ENCODE measurements at places on chromosomes 4 and X.

DNA sequence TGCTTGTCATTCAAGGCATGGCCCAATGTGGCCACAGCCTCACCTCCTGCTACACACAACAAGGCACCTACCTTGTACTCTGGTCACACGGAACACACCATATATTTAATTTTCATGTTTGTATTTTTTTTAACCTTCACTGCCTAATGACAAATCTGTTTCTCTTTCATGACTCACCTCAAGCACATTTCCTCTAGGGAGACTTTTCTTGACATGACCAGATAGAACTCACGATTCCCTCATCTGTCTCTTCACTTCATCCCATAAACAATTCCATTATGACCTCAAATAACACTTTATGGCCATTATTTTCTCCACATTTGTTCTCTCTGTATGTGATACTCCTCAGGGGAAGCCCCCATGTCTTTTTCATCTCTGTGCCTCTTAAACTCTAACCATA lies 11.1 kb downstream of the DRP2 start:
- DNase-seq = no peak

DNA sequence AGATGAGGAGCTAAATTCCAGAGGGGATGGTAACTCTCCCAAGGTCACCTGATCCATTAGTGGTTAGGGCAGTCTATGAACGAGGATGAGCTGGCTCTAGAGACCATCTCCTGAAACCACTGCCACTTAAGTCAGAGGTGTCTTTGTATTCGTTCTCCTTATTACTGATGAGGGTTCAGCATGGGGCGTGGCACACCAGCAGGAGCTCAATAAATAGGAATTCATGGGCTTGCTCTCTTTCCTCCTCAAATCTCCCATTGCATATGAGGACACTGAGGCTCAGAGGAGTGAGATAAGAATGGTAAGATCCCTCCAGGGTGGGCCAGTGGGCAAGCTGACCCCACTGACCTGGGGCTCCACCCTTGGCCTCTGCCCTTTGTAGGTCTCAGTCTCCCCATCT lies 1.7 kb upstream of the GATA1 start:
- DNase-seq = no peak

GRCh38 chrX:46549914-46550313 lies 4.7 kb upstream of the ZNF674 start:
- no peak for DNase-seq

GRCh38 chrX:107712231-107713202 lies 63.1 kb downstream of the TSC22D3 start:
- DNase-seq = no peak

- no peak for DNase-seq
These were observed 32.8 kb downstream of the KCNIP4 start for GRCh38 chr4:21915761-21916160.

GRCh38 chr4:36823199-36823967 lies 421.2 kb upstream of the NWD2 start:
- DNase-seq = no peak

- DNase-seq = no peak
These were observed 15.1 kb downstream of the L1CAM start for GRCh38 chrX:153870791-153871360.

- no peak for DNase-seq
These were observed 555 bp upstream of the SPP1 start for GRCh38 chr4:87974856-87975462.

DNA sequence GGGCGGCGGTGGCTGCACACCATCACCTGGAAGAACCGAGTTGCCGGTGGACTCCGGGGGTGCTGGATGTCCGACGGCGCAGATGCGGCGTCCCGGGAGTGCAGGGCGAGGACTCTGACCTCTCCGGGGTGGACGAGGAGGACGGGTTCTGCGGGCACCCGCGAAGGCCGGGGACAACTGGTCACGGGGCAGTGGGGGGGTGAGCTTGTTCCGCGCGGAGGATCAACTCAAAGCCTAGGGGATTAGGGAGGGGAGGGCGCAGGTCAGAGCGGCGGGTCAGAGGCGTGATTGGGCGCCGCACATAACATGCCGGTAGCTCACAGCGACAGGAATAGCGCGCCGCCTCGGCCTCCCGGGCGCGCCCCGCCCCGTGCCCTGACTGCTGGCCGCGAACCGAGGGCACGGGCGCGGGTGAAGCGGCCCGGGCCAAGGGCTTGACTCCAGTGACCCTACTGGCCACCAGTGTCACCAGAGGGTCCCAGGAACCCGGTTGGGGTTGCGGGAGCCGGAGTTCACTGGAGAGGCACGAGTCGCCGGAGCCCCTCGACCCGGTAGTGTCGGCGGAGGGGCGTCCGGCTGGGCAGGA lies at the start of gene KLHL34:
KLHL34 (minus strand) TSS at position 179 of the 586 bp plus-strand sequence. CDS start 542 bp downstream, outside the sequence.
- no peak for DNase-seq

GRCh38 chr4:67343199-67343598 lies 202.1 kb downstream of the CENPC start:
- DNase-seq = no peak

- DNase-seq = peak; percentile 11
These were observed 104.0 kb downstream of the FAM53A start for GRCh38 chr4:1579901-1580691.
